Stimulated activated CD4-positive, alpha-beta T cell treated with anti-CD3 and anti-CD28 coated beads, Interleukin-1b, Interleukin-23, amount 100 ng/mL, for 4 hours (primary cell): ENCODE measurements at places on chromosomes 7 and 10.

DNA sequence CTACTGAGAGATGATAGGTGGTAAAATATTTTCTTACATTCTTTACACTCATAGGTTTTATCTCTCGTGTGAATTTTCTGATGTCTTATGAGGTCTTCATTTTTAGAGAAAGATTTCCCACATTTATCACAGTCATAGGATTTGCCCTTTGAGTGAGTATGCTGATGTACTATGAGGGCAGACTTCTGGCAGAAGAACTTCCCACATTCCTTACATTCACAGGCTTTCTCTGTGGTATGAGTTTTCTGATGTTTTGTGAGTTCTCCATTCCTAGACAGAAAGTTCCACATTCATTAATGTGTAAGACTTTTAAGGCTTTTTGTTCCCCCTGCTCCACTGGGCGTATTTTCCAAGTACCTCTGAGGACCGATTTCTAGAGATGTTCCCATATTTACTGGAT lies 23.5 kb downstream of the ZNF25 start:
- DNase-seq: no peak

DNA sequence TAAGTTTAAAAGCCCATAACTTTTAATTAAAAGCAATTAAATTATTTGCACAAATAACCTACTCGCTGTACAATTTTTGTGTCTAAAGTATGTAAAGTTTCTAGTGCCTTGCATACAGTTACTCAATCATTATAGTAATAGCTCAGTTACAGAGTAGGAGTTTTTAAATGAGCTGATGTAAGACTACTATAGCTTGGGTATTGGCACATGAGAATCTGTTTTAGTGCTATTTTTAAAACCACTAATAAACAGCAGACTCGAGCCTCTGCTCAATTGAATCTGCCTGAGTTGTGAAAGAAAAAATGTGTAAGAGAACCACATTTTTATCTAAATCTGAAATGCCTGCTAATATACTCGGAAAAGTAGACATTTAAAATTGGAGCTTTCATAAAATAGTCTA lies 31.1 kb downstream of the CTNNA3 start:
- DNase-seq: no peak

DNA sequence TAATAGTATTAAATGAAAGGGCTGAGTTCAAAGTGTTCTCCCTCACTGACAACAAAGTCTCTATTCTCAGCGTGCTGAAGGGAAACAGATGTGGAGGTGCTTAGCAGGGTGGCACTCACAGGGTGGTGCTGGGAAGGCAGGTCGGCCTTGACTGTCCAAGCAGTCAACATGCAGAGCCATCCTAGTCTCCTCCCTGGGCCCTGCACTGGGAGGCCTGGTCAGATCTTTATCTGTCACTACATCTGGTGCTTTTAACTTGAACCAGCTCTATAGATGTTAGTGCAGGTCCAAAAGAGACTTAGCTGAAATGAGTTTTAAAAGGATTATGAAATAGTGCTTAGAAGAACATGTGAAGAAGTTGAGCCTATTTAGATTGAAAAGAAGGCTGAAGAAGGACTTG lies 82.1 kb downstream of the AVL9 start:
- no peak for DNase-seq

GRCh38 chr7:83546586-83546985 lies 102.4 kb downstream of the SEMA3E start:
- no peak for DNase-seq

GRCh38 chr10:114526126-114526503 lies 121.8 kb upstream of the AFAP1L2 start:
- no peak for DNase-seq

- DNase-seq: no peak
Measured at GRCh38 chr7:128014811-128015210, 16.4 kb downstream of the LRRC4 start.

DNA sequence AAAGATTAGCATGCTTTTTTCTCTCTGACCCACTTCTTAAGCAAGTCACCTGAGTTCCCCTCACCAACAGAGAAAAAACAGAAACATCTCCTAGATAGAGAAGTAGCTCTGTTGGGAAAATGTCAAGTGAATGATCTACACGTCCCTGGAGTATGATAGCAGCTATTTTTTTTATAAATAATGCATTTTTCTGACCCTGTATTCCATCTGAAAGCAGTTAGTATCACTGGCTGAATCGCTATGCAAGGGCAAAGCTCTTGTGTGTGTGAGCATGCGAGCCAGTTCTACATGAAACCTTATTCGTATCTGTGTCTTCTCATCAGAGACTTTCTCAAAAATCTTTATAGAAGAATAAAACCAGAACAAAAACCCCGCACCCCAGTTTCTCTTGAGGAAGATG lies 8.2 kb downstream of the ANKMY2 start:
- no peak for DNase-seq

GRCh38 chr7:154767142-154767541 lies 235.8 kb downstream of the PAXIP1 start:
- DNase-seq: no peak

DNA sequence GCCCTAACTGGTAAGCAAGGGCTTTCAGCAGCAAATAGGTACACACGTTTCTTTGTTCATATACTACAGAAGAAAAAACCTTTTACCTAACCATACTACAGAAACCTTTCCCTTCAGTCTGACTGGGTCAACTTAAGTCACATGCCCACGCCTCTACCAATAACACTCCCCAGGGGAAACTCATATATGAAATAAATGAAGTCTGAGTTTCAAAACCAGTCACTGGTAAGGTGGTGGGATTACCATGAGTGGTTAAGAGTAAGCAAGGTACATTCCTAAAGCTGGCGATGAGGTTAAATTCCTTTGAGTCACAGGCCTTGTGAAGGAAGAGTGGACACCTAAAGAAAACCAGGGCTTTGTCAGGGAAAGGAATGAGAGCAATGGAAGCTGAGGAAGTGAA lies 21.4 kb upstream of the KIF20B start:
- DNase-seq: no peak

DNA sequence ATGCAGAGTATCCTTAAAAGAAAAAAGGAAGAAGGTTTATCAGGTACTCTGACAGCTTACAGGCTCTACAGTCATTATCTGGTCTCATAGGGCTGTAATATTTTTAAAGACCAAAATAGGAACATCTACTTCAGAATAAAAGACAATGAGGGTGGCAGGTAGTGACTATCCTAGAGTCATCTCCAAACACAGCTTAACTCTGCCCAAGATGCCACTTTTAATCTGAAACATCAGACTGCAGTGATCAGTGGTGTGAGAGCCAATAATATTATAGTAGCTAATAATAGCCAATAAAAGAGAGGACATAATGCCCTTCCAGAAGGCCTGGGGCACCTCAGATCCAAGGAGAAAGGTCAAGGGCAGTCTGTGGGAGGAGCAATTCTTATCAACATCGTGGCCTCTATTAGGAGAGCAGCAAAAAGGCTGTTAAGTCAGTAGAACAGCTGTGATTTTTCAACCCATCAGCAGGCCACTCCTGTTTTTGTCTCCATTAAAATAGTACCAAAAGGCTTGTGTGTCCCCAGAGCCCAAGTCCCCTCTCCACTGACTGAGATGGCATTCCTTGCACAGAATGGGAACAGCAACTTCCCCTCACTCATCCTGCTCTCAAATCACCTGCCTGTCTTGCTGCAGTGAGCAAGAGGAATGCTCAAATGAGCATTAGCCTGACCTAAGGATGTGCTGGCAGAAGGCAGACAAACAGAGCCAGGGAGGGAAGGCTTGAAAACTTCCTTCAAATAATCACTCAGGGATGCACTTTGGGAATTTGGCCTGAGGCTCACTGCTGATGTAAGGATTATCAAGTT lies 20.7 kb upstream of the SPOCK2 start:
- DNase-seq: no peak

- DNase-seq: peak; percentile 34
Measured at GRCh38 chr10:46282842-46283574, 3.8 kb upstream of the ANTXRL start.

- no peak for DNase-seq
Measured at GRCh38 chr10:120508393-120508792, 51.4 kb downstream of the PLPP4 start.

DNA sequence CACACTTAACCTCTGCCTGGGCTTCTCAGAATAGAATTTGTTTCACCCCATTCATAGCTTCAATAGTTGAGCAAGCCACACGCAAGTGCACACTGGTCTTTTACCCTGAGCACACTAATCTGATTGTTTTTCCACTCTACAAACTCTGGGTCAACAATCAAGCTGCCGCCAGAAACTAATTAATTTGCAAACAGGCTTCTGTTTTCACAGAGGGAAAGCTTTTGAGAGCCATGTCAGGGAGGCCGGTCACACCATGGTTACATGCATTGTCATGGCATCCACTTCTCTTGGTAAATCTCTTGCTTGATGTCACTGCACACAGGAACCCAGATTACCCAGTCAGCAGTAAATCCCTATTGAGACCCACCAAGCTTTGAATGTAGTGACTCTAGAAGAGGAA lies 154.2 kb downstream of the SEMA3A start:
- DNase-seq: no peak

- no peak for DNase-seq
Measured at GRCh38 chr10:67079126-67079525, 153.3 kb downstream of the LRRTM3 start.

- no peak for DNase-seq
Measured at GRCh38 chr10:35223016-35223415, 96.4 kb downstream of the CREM start.
